ENCODE measurements at places on chromosomes 16 and 17.

DNA sequence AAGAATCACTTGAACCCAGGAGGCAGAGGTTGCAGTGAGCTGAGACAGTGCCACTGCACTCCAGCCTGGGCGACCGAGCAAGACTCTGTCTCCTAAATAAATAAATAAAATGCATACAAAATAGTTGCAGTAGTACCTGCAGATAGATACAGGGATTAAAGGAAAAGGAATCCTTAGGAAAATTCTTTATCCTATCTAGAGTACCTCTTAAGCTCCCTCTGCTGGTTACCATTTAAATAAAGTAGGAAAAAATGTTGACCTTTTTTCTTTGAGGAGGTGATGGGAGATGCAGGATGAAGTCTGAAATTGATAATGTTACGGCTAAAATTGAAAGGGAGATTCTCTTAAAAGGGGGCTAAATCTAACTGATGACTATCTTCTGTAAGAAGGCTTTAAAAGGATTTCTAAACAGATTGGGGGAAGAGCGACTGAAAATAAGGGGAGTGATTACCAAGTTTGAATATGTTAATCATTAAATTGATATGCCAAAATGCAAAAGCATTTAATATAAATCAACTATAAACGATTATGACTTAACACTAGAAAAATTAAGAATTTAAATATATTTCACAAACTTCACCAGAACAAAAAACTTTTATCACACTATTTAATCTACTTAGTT, 29.4 kb downstream of the C16orf87 start:
- DNase-seq: no peak

- DNase-seq: no peak
Observed at GRCh38 chr17:2068031-2068518, 13.2 kb downstream of the HIC1 start.

- no peak for DNase-seq
Observed at GRCh38 chr16:51119556-51119955, 31.5 kb downstream of the SALL1 start.

- no peak for DNase-seq
Observed at GRCh38 chr16:23195366-23195978, 12.9 kb downstream of the SCNN1G start.

- peak; percentile 17 for DNase-seq
Observed at GRCh38 chr17:40108970-40109824, 8.8 kb upstream of the NR1D1 start.

DNA sequence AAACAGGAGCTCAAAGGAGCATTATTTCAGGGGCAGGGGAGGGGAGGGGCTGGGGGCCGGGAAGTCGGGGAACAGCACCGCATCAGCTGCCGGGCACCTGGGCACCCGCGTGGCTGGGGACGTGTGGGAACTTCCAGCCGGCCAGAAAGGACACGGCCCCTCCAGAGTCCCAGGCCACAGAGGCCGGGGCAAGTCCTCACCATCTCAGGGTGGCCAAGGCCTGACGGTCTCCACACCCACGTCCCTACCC, 1.1 kb downstream of the PGAP6 start:
- no peak for DNase-seq

DNA sequence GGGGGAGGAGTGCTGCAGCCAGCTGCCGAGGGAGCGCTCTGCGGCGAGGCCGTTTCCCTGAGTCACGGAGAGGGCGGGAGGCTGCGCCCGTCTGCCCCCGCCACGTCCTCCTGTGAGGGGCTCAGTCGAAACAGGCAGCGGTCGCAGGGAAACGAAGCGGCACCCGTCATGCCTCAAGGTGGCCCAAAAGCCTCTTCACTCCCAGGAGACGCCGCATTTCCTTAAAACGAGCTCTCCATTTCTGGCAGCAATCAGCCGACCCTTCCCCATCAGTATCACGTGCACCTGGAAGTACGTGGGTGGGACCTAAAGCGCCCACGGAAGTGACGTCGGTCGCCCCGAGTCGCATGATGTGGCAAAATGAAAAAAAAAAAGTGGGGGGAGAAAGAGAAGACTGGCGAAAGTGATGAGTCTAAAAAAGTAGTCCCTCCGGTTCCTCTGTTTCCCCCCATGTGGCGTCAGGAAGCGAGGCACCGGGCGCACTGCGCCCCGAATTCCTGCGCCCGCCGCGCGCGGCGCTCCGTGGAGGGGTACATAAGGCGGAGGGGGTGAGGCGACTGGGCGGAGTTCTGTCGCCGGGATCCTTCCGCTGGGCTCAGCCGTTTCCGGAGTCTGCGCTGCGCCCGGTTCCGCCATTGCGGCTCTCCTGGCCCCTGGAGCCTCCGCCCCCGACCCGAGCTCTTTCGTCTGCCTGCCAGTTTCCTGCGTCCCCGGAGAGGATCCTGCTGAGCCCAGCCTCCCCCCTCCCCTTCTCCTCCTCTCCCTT, at the start of gene CLTC:
Gene CLTC, plus strand, starts transcription at position 598 of the 766 bp plus-strand sequence. CDS start 237 bp downstream, outside the sequence.
- DNase-seq: peak; percentile 92

DNA sequence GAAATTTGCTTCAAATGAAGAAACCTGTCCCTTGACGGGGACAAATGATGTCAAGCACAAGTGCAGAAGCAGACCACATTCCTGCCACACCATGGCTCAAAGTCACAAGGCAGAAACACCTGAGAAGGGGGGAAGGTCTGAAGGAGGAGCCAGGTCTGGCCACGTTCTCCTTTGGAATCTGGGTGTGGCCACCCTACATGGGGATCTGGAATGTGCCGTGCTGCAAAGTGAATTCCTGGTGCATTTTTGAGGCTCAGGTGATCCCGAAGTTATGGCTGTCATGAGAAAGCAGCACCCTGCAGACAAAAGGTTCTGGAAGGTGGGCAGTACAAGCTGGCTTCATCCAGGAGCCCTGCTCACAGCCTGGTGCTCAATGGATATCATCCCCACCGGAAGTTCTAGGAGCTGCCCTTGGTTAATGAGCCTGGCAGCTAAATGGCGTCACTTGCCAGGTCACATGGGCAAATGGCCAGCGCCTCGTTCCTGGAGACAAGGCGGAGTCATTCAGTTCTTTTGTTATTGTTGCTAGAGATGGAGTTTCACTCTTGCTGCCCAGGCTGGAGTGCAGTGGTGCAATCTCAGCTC, 20.1 kb upstream of the ADCY9 start:
- DNase-seq: no peak

- DNase-seq: no peak
Observed at GRCh38 chr17:66255527-66255971, 26.3 kb upstream of the APOH start.

- DNase-seq: no peak
Observed at GRCh38 chr16:9199311-9199710, 107.9 kb downstream of the HAPSTR1 start.
